Activated naive CD4-positive, alpha-beta T cell (primary cell): ENCODE measurements at places on chromosomes 3 and 15.

DNA sequence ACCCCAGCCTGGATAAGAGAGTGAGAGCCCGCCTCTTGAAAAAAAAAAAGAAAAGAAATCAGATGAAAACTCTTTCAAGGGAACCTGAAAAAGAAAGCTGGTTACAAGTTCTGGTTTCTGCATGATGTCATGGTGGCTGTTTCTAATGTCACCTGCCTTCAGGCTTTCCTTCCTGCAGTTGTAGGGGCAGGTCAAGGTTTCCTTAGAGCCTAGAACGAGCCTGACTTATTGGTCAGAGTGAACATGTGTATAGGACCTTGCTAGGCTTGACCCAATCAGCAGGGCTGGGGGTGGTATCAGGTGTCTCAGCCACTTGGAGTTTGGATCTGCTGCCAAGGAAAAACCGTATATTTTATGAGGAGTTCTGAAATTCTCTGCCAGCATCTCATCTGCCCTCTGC, 3.8 kb downstream of the IVD start:
- no peak for DNase-seq

DNA sequence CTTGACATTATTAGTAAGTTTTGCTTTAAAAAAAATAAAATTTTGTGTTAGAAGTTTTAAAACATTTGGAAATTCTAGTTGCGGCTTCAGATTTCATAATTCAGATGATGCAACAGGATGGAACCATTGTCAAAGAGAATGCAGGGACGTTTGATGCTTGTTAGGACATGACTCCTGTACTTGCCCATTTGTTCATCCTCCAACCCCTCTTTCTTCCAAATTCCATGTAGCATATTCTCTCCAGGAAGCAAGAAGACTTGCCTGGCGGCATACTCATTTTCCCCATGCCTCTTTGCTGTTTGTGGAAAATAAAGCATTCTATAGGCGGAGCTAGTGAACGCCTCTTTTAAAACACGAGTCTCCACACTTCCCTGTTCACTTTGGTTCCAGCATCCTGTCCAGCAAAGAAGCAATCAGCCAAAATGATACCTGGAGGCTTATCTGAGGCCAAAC, at the start of gene CSTA:
CSTA (plus strand) TSS at position 378 of the 453 bp plus-strand sequence; CDS start at position 423, 45 bp downstream.
- DNase-seq: no peak

DNA sequence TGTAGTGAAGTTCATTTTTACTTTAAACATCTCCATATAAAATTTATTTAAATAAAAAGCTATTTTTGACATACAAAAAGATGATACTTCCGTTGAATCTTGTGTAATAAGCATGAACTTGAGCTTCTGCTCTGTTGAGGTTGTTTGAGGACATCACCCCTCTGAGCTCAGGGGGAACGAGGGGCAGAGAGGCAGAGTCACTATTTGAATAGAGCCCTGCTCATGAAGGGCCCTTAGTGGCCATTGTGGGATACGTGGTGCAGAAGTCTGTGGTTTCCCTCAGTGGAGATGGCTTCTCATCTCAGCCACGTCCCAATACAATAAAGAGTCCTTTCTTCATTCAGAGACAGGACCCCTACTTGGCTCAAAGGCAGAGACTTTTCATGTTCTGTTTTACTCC, 10.6 kb downstream of the CEMIP start:
- no peak for DNase-seq

DNA sequence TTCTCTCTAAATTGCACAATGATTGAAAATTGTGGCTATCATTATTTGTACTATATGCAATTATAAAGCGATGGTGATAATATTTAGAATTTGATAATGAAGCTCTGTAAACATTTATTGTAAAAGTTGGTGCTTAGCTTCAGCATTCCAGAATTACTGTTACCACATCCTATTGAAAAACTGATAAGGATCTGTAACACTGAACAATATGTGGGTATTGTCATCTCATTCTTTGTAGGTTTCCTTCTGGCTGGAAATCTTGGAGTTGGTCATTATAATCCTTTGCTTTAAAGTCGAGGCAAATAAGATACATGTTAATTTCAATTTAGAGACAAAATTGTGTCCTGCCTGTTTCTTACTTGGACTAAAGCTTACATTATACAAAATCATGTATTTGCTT, 323.4 kb upstream of the GOLIM4 start:
- no peak for DNase-seq

GRCh38 chr3:16888785-16889607, 4.2 kb downstream of the PLCL2 start:
- DNase-seq: no peak

GRCh38 chr3:180571831-180572598, 29.9 kb upstream of the TTC14 start:
- DNase-seq: no peak

- DNase-seq: no peak
Observed at GRCh38 chr3:151322511-151322910, 5.9 kb upstream of the GPR87 start.

- no peak for DNase-seq
Observed at GRCh38 chr3:51946796-51947195, 4.6 kb downstream of the PARP3 start.

DNA sequence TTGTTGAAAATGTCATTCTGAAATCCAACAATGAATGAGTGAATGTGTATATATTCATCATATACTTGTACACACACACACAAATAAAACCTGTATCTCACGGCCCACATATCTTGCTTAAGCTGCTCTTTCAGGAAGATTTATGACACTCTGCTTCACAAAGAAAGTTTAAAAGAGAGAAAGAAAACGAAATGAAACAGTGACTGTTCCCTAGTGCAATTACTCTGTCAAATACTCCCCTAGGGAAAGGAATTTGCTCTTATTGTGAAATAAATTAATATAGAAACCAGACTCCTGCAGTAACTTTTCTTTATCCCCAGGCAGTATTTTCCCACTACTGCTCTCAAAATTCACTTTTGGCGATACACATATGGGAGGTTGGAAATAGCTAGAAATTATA, 329.1 kb downstream of the VPS13C start:
- no peak for DNase-seq

DNA sequence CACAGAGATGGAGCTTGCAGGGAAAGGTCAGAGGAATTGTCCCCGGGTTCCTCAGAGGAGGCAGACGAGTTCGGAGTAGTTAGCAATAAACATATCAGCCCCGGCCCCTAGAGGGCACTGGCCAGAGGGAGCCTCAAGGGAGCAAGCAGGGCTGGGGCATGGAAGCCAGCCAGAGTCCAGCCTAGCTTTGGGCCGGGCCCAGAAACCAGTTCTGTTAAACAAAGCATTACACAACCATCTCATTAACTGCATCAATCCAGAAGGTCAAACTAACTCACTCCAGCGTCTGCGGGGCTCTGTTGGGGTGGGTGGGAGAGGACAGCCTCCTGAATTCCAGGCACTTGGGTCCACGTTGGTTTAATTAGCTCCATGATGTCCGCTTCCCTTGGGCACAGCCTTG, 41.0 kb upstream of the IREB2 start:
- DNase-seq: no peak

DNA sequence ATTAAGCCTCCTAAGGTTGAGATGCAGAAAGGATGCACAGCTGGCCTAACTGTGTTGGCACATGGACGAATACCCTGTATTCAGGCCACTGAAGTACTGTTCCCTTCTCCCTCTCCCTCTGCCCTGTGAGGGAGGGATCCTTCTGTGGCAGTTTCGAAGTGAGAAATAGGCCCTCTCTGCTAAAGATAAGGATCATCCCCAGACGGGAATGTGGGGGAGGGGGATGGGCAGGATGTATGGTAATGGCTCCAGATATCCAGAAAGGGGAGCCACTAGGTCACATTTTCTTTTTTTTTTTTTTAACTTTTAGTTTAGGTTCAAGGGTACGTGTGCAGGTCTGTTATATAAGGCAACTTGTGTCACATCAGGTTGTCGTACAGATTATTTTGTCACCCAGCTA, 463.1 kb downstream of the TBL1XR1 start:
- no peak for DNase-seq

- DNase-seq: no peak
Observed at GRCh38 chr3:168269001-168269400, 173.3 kb upstream of the GOLIM4 start.

DNA sequence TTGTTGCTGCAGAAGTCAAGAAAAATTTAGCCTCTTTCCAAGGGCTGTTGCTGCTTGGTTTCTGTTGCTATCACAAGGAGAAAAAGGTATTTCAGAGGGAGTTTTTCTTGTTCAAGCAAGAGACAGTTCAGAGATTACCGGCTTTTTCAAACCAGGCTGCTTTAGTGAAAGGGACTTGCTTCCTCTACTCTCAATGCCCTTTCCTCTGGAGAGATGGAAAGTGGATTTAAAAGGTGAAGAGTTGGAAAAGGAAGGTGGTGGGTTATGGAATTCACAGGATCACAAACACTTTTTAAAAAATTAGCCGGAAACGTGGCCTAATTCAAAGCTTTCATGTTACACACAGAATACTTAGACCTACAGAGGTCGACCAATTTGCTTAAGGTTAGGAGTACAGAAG, 1.1 kb downstream of the PARP6 start:
- DNase-seq: no peak

DNA sequence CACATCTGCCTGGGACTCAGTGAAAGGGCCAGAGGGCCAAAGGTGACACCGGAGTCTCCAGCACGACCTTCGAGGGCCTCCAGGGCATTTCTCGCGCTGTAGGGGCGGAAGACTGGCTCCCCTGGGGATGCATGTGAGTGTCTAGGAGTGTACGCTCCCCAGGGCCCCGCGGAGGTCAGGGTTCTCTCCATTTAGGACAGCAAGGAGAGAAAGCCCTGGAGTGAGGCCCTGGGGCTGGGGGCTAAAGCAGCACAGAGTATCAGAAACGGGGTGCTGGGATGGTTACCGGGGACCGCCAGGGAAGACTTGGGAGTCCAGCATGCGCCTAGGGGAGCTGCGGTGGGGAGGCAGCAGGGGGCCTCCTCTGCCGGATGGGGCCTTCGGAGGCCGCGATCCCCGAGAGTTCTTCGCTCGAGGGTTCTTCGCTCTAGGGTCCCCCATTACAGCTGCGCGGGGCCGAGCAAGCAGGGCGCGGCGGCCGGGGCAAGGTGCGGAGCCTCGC, 595 bp upstream of the APBA2 start:
- no peak for DNase-seq

DNA sequence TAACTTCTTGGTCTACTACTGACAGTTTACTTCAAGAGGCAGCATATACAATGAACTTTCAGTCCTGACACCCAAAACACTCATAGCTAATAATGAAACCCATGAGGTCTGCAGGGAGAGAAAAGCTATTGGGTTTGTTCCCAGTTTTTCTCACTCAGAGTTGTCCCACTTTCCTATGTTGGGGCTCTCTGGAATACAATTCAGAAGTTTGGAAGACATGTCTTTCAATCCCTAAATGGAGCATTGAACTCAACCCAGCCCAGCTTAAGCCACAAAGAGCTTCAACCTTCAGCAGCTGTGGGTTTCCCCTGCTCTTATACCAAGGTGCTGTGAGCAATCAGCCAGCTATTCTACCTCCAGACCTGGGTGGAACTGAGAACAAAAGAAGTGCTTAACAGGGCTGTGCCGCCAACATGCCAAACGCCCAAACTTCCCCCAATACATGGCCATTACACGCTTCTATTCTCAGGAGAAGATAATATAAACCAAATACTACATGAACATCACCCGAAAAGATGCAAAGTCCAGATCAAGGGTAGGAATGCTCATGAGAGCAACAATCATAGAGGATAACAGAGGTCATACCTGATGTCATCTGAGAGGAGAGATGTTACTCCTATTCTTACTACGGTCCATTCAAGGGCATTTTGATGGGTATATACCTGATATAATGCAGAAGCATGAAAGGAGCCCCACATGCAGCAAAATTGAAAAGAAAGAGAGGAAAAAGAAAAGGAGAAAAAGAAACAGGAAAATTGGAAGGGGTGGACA, 131.2 kb upstream of the TGFBR2 start:
- no peak for DNase-seq

- DNase-seq: no peak
Observed at GRCh38 chr15:22992024-22992326, 11.8 kb upstream of the CYFIP1 start.

GRCh38 chr3:197801891-197802778, 11.1 kb downstream of the LRCH3 start:
- no peak for DNase-seq

- DNase-seq: no peak
Observed at GRCh38 chr3:23863060-23863459, 53.7 kb downstream of the NKIRAS1 start.

DNA sequence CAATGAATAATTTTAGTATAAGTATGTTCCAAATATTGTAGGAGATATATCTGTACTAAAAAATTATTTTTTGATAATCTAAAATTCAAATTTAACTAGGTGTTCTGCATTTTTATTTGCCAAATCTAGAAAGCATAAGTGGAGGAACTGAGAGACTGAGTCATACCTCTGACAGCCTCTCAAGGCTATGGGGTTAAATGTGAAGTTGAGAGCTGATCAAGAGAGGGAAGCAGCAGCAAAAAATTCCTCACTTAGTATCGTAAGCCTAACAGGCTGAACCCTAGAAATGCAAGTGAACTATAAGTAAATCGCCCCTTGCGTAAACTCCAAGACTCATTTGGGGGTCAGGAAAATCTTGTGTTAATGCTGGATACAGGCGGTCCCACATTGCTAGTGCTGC, 12.8 kb upstream of the TOPAZ1 start:
- DNase-seq: no peak

DNA sequence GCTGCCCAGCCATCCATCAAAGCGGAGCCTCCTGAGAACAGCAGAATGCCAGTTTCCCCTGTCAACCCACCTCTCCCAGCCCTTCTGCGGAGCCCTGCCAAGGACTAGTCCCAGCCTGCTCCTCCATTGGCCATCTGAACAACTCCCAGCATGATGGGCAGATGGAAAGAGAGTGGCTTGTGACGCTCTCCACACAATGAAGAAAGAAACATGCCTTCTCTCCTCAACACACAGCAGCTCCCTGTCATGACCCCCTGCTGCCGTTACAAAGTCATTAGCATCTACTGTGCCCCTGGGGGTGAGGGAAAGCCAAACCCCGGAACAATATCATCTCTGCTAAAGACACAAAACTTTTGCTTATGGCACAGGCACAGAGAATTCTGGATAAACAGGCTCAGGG, 33.6 kb downstream of the MECOM start:
- DNase-seq: no peak

DNA sequence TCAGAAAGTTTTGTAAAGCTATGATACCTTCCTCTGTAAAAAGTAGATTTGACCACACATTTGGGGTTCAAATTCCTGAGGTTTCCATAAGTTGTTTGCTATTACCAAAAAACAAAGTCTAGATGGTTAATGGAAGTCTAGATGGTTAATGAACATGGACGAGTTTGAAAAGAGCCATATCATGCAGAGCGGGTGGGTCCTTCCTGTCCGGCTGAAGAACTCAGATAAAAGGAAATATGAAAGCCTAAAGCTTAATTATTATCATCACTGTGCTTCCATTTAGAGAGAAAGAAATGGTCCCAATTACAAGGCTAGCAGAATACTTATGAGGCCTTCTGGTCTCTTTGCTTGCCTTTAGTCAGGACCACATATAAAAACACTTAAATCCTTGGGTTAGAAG, 132.1 kb upstream of the SATB1 start:
- no peak for DNase-seq

- no peak for DNase-seq
Observed at GRCh38 chr15:84833447-84834228, 16.5 kb downstream of the ALPK3 start.

- DNase-seq: no peak
Observed at GRCh38 chr15:75206006-75206405, 4.3 kb downstream of the C15orf39 start.

GRCh38 chr3:125213364-125213755, 812 bp upstream of the SLC12A8 start:
- DNase-seq: no peak
